Stimulated activated CD8-positive, alpha-beta memory T cell treated with anti-CD3 and anti-CD28 coated beads, Interleukin-12 subunit alpha, Interleukin-12 subunit beta, amount 100 ng/mL, for 1 hour (primary cell): ENCODE measurements at places on chromosomes 2 and 18.

DNA sequence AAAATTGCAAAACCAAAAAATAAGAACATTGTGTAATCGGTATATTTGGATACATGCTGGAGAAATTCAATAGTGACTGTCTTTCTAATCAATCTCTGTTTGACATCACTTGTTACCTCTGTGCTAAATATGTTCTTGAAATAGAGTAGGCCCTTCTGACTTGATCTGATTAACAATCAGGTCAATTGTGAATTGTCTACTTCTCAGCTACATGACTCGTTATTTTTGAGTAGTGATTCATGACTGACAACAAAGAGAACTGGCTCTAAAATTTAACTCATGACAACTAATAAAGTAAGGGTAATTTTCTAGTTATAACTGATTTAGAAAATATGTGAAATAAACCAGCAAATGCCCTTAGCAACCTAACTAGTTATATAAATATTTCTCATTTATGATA is 312.1 kb downstream of the TMX3 start:
- no peak for DNase-seq

GRCh38 chr2:207394203-207394781 is 135.5 kb upstream of the CREB1 start:
- DNase-seq: no peak

DNA sequence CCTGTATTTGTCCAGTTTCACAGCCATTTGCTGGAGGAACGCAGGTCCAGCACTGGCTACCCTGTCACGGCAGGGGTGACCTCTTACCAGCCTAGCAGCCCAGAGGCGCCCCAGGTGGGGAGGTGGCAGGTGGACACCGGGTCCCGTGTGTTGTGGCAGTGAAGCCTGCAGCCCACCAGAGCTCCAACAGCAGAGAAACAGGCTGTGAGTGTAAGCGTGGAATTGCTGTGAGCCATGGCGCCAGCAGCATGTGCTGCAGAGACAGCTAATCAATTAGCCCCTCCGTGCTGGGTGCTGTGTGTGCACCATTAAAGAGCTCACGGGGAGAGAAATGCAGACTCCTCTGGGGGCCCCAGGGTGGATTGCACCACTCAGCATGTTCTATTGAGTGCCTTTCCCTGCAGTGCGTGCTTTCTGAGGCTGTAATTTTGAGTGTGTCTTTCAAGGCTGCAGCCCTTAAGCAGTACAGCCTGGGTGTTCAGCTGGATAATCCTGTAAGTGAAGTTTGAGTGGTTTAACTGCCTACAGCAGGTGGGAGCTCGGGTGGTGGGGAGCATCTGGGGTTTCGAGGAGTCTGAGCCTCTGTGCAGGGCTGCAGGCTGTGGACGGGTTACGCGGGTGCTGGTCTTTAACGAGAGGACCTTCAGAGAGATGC is 15.9 kb downstream of the RTP5 start:
- DNase-seq: no peak

DNA sequence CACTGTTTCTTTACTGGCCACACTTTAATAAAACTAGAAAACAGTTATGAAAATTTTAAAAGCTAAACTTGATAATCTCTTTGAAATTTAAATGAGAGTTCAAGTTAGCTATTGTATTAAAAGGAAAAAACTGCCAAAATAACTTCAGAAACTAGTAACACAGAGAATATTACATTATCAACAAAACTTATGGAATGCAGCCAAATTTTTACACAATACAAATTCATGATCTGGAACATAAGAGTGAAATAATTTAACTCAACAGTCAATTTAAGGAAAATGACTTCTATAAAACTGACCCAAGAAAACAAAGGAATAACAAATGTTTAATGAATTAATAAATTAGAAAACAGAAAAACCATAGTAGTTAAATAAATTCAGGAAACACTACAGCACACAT is 65.0 kb downstream of the TCF4 start:
- no peak for DNase-seq

DNA sequence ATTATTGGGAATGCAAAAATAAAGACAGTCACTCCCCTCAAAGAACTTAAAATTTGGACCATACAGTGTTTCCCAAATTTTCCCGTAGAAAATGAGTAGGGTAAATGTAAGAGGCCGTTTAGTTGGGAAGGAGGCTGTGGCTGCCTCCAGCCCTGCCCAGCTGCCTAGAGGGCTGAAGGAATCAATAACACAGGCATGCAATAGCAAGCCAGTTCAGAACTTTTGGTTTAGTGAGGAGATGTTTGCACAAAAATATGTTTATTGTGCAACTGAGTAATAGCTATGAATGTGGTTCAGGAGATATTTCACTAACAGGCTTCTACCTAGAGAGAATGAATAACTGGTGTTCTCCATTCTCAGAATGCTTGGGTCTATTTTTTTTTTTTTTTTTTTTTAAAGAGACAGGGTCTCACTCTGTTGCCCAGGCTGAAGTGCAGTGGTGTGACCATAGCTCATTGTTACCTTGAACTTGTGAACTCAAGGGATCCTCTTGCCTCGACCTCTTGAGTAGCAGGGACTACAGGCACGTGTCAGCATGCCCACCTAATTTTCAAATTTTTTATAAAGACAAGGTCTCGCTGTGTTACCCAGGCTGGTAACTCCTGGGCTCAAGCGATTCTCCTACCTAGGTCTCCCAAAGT is 23.6 kb downstream of the UGP2 start:
- DNase-seq: no peak

DNA sequence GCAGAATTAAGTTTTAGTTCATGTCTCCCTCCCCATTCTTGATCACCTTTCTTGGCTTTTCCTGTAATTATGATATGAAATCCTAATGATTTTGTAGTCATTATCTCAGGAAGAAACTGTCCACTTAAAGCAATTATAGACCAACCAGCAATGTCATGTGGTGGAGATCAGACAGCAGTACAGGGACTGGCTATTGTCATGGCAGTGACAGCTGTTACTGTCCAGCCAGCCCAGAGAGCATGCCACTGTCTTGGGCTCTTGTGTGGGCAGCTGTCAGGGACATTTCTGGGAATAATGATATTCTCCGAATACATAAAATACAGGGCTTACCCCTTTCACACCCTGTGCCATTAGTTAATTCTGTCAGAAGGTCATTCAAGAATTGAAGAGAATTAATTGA is 355.3 kb upstream of the RAB12 start:
- no peak for DNase-seq

DNA sequence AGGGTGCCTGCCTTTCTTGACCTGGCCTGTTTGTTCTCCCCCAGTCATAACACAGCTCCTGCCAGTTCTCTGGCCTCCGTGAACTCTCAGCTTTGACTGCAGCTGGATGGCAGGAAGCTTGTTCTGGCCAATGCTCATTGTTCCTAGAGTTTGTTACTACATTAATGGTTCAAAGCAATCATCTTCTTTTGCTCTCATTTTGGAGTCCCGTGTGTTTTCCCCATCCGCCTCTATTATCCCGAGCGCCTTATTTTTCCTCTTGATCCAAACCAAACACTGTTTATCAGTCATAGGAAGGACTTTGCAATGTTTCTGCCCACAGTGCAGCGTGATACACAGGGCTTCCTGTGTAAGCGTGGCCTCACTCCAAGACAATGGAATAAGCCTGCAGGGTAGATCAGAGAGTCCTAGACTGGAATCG is 184.3 kb upstream of the APCDD1 start:
- DNase-seq: no peak
